Hematopoietic multipotent progenitor cell treated with erythropoietin and hydrocortisone succinate and interleukin-3 and kit ligand, for 17 days (in vitro differentiated cells): ENCODE measurements at places on chromosomes 2 and 18.

GRCh38 chr2:226793646-226794045 is 6.0 kb downstream of the IRS1 start:
- DNase-seq: no peak

- no peak for DNase-seq
Observed at GRCh38 chr2:134582547-134582899, 136.3 kb downstream of the TMEM163 start.

GRCh38 chr2:44016282-44016681 is 20.5 kb upstream of the LRPPRC start:
- no peak for DNase-seq

GRCh38 chr2:10285556-10286198 is 17.0 kb upstream of the HPCAL1 start:
- no peak for DNase-seq

- DNase-seq: no peak
Observed at GRCh38 chr2:119820275-119820674, 60.6 kb downstream of the PTPN4 start.

- no peak for DNase-seq
Observed at GRCh38 chr2:161400076-161400475, 16.0 kb upstream of the TBR1 start.

- DNase-seq: no peak
Observed at GRCh38 chr2:241678307-241678706, 8.3 kb downstream of the DTYMK start.

DNA sequence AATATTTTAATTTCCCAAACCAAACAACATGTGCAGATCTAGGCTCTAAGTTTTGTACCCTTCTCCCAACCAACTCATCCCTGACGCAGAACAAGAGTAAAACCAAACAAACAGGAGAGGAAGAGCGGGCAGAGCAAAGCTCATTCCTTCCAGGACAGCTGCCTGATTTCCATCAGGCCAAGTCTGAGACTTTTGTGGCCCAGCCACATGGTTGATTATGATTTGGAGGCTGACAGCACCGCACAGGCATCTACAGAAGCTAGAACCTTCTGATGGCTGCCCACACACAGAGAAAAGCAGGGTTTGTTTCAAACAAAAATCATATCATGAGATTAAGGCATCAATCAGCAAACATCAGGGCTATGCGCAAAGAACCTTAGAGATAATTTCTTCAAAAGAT is 262.6 kb downstream of the TNS1 start:
- no peak for DNase-seq

DNA sequence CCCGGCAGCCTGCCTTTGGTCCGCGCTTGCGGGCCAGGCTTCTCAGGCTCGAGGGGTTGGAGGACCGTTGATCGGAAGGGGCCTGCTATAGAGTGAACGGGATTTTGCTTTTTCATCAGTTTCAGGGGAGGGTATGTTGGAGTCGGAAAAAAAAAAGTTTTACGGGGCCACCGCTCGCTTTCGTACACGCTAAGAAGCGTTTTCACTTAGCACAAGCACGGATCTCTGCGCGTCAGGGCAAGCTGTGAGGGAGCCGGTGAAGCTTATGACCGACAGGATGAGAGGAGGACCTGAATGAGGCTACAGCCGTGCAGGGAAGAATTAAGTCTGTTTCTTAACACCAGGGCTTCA is 443 bp downstream of the CPSF3 start:
- DNase-seq: peak; percentile 24

GRCh38 chr2:42284019-42284418 is 77.0 kb downstream of the COX7A2L start:
- no peak for DNase-seq

- no peak for DNase-seq
Observed at GRCh38 chr2:198662905-198663304, 794.8 kb downstream of the SATB2 start.

- no peak for DNase-seq
Observed at GRCh38 chr18:55907453-55908175, 319.6 kb upstream of the TCF4 start.

GRCh38 chr2:159267921-159268320 is 18.6 kb downstream of the WDSUB1 start:
- DNase-seq: no peak
